NCI-H446 treated with DMSO at 0.1 percent for 48 hours (cell line): ENCODE measurements at places on chromosomes 6 and 20.

- DNase-seq = no peak
Observed at GRCh38 chr6:4687989-4688947, 87.9 kb upstream of the CDYL start.

DNA sequence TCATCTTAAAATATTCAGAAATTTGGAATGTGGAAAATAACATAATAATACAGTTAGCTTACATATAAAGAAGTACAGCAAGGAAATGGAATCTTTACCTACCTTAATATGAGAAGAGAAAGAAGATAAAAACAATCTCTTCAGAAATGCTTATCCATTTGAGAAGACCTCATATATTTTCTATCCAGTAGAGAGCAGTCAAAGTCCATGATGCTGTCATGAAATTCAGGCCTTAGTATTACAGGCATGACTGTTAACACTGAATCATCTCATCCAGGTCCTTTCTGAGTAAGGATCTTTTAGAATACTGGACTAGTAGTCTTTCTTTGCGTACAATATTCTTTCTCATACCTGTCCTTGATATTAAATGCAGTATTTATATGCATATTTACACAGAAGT lies 713.4 kb downstream of the CD109 start:
- DNase-seq = no peak

- DNase-seq = no peak
Observed at GRCh38 chr6:125868678-125869395, 78.1 kb downstream of the NCOA7 start.

DNA sequence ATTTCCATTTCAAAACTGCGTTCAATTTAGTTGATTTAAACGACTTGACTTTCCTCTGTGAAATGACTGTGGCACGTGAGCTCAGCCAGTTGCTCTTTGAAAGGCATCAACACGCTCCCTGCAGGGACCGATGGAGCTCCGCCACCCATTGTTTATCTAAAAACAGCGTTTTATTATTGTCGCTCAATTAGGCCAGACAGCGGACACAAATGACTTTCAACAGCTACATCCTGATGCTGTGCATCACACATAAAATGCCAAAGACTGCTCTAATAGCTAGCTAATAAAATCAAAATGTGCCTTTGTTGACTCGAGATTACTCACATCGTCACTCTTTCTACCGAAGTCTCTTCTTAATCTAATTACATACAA lies 332.5 kb downstream of the CD83 start:
- DNase-seq = no peak
